ENCODE measurements at places on chromosomes 12 and 14.

DNA sequence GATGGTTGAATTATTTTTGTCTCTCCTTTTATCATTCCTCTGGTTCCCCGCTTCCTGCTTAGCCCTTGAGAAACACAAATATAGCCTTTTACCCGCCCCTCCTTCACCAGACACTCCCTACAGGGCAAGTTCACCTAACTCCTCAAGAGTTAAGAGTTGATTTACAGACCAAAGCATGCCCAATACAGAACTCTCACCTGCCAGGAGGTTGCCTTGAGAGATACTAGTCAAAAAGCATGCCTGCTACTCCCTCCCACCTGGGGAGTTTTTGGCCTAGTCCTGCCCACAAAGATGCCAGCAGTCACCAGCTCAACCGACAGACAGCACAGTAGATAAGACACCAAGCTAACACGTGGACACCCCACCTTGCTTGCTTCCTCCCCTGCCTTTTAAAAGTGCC is 11.2 kb downstream of the LGMN start:
- DNase-seq: no peak

DNA sequence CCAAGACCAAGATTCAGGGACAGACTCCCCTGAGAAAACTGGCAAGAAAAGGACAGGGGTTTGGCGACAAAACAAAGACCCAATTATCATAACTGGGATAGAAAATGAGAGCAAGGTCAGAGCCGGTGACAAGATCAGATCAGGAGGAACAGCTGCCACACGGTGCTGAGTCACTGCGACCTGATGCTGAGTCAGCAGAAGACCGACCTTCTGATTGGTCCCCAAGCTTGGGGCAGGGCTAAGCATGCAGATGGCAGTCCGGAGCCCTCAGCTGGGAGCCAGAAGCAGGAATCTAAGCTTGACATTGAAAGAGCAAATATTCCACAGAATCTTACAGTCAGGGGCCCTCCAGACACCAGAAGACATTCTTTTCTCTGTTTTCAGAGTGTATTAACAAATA is 19.1 kb upstream of the ARMH4 start:
- DNase-seq: peak; percentile 84

GRCh38 chr12:101570047-101570446 is 24.7 kb upstream of the MYBPC1 start:
- peak; percentile 48 for DNase-seq

- no peak for DNase-seq
These were observed 232.9 kb downstream of the CHST11 start for GRCh38 chr12:104689635-104690034.

GRCh38 chr12:27009881-27010301 is 4.3 kb downstream of the TM7SF3 start:
- peak; percentile 96 for DNase-seq

GRCh38 chr12:113831016-113831415 is 135.1 kb downstream of the RBM19 start:
- no peak for DNase-seq

- no peak for DNase-seq
These were observed 96.0 kb downstream of the GPHN start for GRCh38 chr14:66603945-66604344.

DNA sequence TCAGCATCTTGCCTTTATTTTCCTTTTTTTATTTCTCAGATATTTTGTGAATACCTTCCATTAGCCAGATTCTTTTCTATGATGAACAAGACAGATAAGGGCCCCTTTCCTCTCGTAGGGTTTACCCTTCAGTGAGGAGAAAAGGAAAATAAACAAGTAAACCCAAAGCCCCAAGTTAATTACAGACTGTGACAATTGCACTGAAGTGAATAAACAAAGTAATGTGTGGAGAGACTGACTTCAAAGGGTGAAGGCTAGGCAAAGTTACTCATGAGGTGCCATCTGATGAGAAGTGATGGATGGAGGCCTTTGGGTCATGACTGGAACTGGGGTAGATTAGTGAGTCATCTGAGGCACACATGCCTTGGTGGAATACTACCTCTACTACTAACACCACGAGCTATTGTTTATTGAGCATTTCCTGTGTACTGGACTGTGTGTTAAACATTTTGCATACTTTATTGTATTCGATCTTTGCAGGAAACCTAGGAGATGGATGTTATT is 143.4 kb upstream of the PRICKLE1 start:
- no peak for DNase-seq

GRCh38 chr12:52197371-52198231 is 5.8 kb upstream of the KRT80 start:
- DNase-seq: no peak

GRCh38 chr12:2013086-2013485 is 8.8 kb upstream of the DCP1B start:
- DNase-seq: no peak

- no peak for DNase-seq
These were observed 37.9 kb downstream of the B4GALNT3 start for GRCh38 chr12:497501-498160.

- no peak for DNase-seq
These were observed 15.3 kb upstream of the EML1 start for GRCh38 chr14:99777951-99778350.

DNA sequence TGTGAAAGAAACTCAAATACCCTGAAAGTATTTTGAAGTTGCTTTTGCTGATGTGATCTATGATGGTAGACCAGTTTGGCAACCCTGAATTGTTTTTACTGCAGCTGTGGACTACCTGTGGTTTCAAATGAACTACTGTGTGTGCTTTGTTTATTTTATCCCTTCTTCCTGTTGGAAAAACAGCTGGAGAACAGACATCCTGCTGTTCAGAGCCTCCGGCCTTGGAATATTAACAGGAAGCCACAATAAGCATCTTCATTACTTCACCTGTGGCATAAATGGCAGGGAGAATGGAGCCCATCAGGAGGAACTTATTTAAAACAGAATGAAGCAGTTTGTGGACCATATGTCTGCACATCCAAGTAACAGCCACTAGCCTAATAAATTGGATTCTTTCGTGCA is 104.8 kb downstream of the DUSP6 start:
- peak; percentile 65 for DNase-seq

DNA sequence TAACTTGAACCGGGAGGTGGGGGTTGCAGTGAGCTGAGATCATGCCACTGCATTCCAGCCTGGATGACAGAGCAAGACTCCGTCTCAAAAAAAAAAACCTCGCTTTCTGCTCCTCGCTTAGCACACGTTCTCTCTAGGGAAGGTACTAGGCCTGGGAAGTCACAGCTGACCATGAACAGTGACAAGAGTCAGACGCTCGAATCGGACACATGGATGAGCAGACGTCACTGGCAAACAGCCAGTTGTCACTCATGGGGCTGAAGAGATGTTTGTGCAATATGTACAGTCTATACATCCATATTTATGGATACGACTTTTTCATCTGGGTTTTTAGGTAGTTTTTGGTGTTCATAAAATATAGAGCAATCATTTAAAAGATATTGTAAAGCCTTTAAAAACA is 19.4 kb downstream of the TCHP start:
- no peak for DNase-seq

GRCh38 chr12:71124835-71125460 is 32.9 kb downstream of the TSPAN8 start:
- DNase-seq: no peak

GRCh38 chr12:49084438-49084837 is 10.2 kb downstream of the DHH start:
- DNase-seq: no peak

GRCh38 chr14:98301681-98302080 is 970.3 kb downstream of the BCL11B start:
- no peak for DNase-seq

DNA sequence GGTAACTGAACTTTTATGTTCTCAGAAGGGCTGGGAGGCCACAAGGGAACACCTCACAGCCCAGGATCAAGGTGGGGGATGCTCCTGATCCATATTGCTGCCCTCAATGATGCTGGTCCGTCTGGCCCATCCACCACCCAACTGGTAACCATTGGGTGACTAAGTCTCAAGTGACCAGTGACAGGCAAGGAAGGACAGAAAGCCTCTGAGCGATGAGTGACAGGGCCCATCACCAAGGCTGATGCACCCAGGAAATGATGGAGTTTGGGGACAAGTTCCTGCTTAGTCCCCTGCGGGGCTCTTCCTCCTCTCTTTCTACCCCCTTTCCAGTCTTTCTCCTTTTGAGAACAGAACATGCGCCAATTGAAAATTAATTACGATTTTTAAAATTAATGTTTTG is 2.6 kb upstream of the MMP19 start:
- no peak for DNase-seq

- peak; percentile 94 for DNase-seq
These were observed 2.9 kb upstream of the CLEC1A start for GRCh38 chr12:10101648-10102220.

DNA sequence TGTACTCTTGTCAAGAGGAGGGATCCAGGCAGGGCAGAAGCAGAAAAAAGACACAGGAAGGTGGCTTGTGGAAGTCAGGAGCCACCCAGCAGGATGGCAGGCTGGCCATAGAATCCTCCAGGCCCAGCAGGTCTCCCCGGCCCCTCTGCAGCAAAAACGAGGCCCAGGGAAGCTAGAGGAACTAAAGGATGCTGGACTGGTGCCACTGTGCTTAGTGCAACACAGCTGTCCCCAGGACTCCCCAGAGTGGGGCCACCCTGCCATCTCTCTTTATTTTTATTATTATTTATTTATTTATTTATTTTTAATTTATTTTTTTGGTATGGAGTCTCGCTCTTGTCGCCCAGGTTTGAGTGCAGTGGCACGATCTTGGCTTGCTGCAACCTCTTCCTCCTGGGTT is 54.1 kb downstream of the PITPNM2 start:
- no peak for DNase-seq

DNA sequence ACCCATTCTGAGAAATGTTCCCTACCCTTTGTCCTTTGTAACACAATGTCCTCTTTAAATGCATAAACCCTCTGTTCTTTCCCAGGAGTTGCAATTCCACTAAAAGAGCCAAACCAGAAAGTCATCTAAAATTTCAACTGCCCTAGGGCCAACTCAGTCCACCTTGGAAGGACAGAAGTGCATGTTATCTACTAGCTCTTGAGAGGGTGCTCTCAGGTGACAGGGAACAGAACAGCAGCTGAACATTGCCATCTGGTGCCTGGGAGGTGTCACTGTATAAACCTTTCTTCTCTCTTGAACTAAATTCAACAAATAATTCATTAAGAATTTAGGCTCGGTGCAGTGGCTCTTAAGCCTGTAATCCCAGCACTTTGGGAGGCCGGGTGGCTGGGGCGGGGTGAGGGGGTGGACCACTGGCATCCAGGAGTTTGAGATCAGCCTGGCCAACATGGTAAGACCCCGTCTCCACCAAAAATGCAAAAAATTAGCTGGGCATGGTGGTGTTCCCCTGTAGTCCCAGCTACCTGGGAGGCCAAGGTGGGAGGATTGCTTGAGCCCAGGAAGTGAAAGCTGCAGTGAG is 10.3 kb upstream of the FERMT2 start:
- peak; percentile 70 for DNase-seq

GRCh38 chr12:43762596-43762995 is 3.8 kb downstream of the IRAK4 start:
- no peak for DNase-seq

DNA sequence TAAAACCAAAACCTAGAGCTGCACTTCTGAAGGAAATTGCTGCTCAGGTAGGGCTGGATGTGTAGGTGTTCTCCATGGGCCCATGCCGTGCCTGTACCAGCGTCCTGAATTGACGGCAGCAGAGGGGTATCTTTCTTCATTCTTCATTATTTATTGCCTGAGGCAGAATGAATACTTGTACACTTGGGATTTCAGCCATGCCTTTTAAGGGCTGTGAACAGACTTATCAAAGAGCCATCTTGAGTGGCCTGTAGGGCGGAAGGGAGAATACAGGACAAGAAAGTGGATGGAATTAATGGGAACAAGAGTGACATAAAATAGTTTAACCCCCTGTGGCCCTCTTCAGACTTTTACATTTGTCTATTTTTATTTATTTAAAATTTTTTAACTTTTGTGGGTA is 61.4 kb downstream of the RASSF3 start:
- DNase-seq: no peak

DNA sequence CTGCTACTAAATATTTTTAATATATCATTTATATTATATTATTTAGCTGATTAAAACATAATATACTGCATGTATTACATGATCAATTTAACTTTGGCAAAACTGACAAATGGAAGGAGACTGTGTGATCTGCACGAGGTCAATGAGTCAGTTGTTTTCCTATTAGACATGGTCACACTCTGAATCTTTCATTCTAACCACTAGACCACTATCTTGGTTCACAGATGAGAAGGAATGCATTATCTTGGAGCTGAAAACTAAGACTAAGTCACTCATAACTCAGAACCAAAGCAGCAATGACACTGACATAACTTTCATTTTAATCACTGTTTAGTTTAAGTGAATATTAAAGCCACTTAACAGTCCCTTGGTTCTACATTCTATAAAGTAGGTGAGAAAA is 37.4 kb downstream of the GNPTAB start:
- DNase-seq: peak; percentile 15

GRCh38 chr12:32488132-32488531 is 88.8 kb downstream of the FGD4 start:
- no peak for DNase-seq
